GOT3 (cell line): ENCODE measurements at places on chromosomes 4 and X.

GRCh38 chrX:120536061-120536460, 24.7 kb downstream of the CUL4B start:
- DNase-seq = no peak

- DNase-seq = no peak
These were observed 26.4 kb upstream of the SMIM14 start for GRCh38 chr4:39664828-39665731.

DNA sequence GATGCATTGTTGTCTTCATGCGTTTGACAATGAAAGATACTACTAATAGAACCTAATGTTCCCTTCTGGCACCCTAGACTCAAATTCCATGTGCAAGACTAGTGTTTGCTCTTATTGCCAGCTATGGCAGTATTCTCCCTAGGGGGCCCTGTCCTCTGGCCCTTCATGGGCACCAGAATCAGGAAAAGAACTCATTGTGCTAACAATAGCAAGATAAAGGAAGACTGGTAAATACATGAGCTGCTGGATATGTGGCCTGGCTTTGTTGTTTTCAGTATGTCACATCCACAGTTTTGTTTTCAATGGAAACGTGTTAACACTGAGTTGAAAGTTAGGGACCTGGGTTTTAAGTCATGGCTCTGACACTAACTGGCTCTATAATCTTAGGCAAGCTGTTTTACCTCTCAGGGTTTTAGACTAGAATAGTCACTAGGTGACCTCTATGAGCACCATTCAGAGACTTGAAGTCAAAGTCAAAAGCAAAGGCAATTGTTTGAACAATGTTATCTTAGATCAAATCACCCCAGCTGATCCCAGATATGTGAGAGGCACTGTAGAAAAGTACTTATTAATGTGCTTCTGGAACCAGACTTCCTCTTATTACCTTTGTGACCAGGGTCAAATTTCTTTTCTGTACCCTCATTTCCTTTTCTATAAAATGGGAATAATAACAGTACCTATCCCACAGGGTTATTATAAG, 253.7 kb upstream of the DIAPH2 start:
- no peak for DNase-seq

DNA sequence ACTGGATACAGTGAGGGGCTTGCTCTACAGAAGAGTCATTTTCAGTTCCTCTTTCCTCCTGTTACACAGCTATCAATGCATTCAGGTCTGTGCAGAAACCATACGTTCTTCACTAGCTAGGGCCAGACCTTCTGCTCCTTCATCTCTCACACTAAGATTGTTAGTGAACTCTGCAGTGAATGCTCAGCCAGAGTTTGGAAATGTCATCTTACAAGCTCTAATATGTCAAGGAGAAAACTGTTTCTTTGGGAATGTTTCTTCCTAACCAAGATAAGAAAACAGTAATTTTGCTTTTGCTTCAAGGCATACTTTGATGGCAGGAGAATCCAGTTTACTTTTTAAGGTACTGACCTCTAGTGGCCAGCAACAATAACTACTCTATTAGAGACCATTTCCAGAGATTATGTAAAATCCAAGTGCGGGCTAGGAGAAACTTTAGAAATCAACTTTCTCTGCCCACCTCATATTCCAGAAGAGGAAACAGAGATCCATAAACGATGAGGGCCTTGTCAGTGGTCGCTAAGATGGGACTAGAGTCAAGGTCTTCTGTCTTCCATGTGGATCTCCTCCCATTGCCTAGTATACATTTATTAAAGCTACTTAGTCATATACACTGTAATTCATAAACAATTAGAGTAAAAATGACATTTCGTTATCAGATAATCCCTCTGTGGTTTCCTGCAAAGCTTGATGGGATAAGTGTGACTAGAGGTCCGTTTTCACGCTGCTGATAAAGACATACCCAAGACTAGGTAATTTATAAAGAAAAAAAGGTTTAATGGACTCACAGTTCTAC, 12.1 kb upstream of the CC2D2A start:
- no peak for DNase-seq

- DNase-seq = no peak
These were observed 22.5 kb downstream of the PDK3 start for GRCh38 chrX:24487571-24487970.

- DNase-seq = no peak
These were observed 56.6 kb downstream of the ANAPC10 start for GRCh38 chr4:145041378-145041777.

GRCh38 chr4:17964576-17964975, 57.0 kb downstream of the LCORL start:
- DNase-seq = no peak

DNA sequence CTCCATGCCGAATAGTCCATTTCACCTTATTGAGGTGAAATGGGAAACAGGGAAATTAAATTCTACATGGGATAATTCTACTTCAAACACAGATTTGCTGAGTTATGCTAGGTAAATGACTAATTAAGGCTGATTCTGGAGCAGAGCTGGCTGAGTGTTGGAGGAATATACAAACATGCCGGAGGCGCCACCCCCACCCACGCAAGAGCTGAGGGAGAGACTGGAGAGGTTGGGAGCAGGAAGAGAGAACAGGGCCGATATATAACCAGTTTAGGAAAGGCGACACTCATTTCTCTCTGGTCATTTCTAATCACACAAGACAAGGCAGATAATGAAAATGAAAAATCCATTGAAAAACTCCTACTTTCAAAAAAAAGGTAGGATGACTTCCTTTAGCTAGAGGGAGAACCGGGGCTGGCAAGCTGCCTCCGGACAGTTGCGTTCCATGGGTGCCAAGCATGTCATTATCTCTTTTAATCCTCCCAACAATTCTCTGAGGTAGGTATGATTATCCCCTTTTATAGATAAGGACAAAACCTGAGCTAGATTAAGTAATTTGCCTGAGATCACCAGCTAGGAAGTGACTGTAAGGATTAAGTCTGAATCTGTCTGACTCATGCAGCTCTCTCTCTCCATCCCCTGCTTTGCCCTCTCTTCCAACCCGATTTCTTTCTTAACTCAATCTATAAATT, 27.6 kb upstream of the CFAP299 start:
- no peak for DNase-seq

- DNase-seq = no peak
These were observed 492.3 kb downstream of the MAGEE1 start for GRCh38 chrX:76919761-76920160.

- DNase-seq = no peak
These were observed 11.7 kb upstream of the MAEA start for GRCh38 chr4:1277667-1278665.

DNA sequence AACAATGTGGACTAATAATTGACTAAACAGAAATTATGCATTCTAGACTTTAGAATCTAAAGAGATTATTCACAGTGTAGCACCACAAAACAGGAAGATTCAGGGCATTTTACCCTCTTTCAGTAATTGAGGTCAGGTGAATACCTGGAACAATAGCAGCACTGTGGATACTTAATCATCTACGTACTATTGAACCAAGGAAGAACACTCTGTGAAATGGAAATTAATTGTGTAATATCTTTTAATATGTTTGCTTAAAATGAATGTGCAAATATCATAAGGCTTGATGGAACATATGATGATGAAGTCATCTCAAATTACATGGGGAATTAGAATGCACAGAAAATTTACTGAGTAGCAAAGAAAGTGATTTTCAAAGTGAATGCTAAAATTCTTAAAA, 68.5 kb upstream of the MAP9 start:
- no peak for DNase-seq

GRCh38 chr4:77065382-77065781, 10.4 kb downstream of the CCNI start:
- DNase-seq = no peak

DNA sequence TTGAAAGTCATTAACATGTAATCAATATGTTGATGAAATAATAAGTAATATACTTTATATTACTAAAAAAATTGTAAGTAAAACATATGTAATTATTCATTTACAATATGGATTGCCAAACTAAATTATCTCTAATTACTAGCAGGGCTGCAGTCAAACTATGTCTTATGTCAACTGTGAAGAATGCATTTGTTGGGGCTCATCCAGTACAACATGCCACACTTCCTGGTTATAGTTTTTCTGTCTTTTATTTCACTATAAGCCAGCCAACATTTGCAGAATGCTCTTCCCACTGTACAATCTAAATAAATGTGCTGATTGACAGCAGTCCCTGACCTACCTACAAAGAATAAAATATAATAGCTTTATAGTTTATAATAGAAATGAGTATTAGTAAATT, 975.4 kb upstream of the NDST4 start:
- DNase-seq = no peak

- DNase-seq = no peak
These were observed 22.5 kb downstream of the ZNF721 start for GRCh38 chr4:476501-476900.

GRCh38 chr4:175054980-175055379, 136.8 kb downstream of the ADAM29 start:
- no peak for DNase-seq

GRCh38 chrX:40325161-40325560, 227.4 kb upstream of the BCOR start:
- no peak for DNase-seq

- no peak for DNase-seq
These were observed 1085.3 kb upstream of the PCDH10 start for GRCh38 chr4:132063829-132064228.

- no peak for DNase-seq
These were observed 20.0 kb downstream of the UBE2D3 start for GRCh38 chr4:102807345-102807744.

DNA sequence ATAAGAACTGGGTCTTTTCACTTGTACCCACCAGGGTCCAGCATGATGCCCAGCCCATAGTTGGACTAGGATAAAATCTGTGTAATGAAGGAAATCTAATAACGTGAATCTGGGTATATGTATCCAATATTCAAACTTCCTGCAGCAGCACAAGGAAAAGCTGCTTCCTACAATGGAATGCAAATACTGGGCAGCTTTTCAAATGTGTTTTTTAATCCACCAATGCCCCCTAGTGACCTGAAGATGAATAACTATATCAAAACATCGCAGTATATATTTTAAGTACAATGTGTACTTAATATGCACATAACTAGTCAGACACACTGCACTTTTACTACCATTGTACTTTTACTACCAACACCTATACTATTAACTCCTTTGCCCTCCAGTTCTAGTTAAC, 5.3 kb downstream of the APOO start:
- no peak for DNase-seq

GRCh38 chr4:168882650-168883233, 127.3 kb downstream of the CBR4 start:
- DNase-seq = no peak

- no peak for DNase-seq
These were observed 35.5 kb upstream of the ADH4 start for GRCh38 chr4:99179626-99180025.

GRCh38 chr4:37827030-37827685, 672 bp downstream of the PGM2 start:
- DNase-seq = no peak

- DNase-seq = no peak
These were observed 180.4 kb downstream of the CPEB2 start for GRCh38 chr4:15182600-15183220.

DNA sequence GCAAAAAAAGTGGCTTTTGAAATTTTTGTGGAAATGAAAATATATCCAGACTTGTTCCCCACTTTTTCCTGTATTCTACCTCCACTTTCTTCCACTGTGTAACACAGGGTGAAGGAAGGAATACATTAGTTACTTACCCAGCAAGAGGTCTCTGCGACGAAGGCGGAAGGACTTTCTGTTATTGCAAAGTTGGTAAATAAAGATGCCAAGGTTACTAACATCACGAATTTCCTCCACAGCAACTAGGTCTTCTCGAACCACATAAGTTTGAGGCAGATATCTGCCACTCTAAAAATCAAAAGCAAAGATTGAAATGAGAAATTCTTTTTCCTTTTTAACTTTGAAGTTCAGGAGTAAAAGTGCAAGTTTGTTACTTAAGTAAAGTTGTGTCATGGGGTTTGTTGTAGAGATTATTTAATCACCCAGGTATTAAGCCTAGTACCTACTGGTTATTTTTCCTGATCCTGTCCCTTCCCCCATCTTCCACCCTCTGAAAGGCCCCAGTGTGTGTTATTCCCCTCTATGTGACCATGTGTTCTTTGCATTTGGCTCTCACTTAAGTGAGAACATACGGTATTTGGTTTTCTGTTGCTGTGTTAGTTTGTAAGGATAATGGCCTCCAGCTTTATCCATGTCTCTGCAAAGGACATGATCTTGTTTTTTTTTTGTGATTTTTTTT, 5.8 kb downstream of the ITM2A start:
- no peak for DNase-seq

DNA sequence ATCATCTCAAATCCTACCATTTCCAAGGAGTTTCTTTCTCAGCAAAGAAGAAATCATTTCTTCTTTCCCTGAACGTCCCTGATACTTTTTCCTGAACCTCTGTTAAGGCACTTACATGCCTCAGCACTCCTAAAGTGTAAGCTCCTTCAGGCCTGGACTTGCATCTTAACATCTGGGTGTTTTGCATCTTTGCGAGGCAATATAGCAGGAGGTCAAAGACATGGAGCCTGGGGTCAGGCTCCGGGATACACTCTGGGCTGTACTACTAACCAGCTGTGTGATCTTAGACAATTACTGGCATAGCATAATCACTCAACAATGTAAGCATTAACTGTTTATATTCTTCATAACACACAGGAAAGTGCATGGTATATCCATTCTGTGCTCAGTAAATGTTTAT, 275.5 kb upstream of the BOD1L1 start:
- no peak for DNase-seq

- no peak for DNase-seq
These were observed 3.7 kb downstream of the KLB start for GRCh38 chr4:39410415-39410814.

GRCh38 chr4:2721586-2721985, 34.5 kb downstream of the TNIP2 start:
- no peak for DNase-seq

GRCh38 chrX:111857534-111858060, 18.4 kb upstream of the TRPC5OS start:
- no peak for DNase-seq

GRCh38 chr4:125735102-125735501, 420.3 kb downstream of the FAT4 start:
- DNase-seq = no peak

DNA sequence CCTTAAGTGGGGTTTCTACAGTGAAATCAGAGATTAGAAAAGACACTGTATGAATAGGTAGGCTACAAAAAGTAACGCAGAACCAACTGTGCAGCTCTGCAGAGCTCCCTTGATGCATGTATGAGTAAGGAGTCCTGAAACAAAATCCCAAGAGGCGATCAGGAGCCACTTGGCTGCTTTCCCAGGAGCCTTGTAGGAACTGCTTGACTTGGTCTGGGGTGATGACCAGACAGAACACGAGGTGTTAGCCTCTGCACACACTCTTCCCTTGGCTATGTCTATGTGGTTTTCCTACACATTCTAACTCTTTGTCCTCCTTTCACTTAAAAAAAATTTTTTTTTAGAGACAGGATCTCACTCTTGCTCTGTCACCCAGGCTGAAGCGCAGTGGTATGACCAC, 22.8 kb upstream of the AP1S2 start:
- DNase-seq = no peak
